ENCODE measurements at places on chromosomes 6 and 20.

DNA sequence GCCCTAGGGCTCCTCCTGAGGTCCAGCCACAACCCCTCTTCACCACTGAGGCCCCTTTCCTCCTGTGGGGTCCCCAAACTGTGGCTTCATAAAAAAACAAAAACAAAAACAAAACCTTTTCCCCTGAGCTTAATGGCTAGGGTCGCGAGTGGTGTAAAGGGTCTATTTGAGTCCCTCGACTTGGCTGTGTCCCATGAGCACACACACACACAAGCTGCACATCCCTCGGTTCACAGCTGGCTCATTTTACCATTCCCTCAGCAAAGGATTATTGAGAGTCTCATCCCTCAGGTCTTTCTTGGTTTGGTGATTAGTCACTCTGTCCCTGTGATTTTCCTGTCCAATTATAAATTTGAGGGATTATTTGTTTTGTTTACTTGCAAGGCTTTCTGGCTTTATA, 206.1 kb upstream of the SASH1 start:
- no peak for DNase-seq

GRCh38 chr6:24322924-24323323, 34.9 kb downstream of the DCDC2 start:
- DNase-seq = no peak

- DNase-seq = no peak
Observed at GRCh38 chr6:3425574-3425973, 31.3 kb downstream of the SLC22A23 start.

DNA sequence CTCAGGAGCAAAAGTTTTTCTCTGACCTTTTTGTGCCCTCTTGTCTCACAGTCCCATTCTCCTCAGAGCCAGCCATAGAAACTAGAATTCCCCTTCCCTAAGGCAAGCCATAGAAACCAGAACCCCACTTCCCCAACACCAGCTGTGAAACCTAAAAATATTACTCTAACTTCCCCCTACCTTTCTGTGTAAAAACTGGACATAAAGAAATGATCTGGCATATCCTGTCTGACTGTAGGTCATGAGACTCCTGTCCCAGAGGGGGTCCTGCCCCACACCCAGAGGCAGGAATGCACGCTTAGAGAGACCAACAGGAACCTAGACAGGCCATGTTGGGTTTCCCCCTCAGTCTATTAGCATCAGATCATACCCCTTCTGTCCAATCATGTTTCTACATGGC, 140.6 kb upstream of the SLC22A16 start:
- no peak for DNase-seq

- DNase-seq = no peak
Observed at GRCh38 chr6:112787371-112787770, 440.2 kb downstream of the RFPL4B start.

DNA sequence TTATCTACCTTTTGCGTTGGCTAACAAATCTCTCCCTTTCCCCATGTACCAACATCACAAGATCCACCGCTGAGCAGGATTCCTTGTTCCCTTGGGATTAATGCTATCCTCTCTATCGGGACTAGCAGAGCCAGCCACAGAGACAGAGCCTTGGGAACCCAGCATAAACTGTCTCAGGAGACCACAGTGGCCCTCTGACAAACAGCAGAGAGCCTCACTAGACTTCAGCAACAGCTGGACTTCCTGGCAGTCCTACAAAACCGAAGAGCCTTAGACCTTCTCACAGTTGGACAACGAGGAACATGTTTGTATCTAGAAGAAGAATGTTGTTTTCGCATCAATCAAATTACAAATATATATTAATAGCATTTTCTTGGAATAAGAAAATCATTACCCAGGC, 39.6 kb upstream of the POU5F1 start:
- no peak for DNase-seq

DNA sequence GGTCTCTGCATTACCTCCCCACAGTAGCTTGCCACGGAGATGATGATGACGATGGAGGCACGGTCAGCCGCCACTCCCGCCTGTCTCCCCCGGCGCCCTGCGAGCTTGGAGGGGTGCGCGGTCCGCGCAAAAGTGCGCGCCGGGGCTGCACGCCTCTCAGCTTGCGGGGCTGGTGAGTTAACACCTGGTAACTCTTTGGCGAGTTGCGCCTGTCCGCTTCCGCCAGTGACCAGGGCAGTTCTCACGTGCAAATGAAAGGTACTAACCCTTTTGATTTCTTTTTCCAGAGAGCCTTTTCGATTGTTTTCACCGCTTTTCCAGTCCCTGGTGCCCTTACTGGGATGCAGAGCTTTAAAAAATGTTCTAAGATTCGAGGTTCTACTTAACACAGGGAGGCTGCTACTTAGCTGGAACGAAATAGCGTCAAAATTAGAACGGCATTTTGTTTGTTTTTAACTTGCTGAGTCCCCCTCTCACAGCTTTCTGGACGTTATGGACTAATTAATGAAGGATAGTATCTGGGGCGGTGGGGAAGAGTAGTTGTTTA, 6.2 kb downstream of the GRIK2 start:
- no peak for DNase-seq

- no peak for DNase-seq
Observed at GRCh38 chr6:65155083-65155482, 551.9 kb downstream of the EYS start.

DNA sequence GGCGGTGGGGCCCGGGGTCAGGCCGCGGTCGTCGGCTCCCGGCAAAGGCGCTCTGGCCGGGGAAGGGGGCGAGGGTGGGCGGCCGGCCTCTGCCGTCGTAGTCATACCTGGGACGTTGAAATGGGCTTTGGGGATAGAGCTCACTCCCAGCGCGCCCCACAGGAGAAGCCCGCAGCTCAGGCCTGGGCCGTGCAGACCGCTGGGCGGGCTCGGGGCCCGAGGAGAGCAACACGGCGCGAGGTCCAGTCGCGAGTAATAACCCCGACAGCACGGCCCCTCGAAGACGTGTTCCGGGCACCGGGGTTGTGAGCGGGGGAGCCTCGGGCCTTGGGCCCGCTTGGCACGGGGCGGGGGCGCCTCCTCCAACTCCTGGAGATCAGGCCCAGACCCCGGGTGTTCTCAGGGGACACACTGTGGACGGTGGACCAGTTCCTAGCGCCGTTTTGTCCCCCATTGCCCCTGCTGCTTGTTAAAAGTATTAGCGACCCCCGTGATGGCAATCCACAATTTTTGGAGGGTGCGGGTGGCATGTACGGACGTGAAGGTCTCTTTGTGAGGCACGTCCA, 10.9 kb downstream of the FOXC1 start:
- no peak for DNase-seq

DNA sequence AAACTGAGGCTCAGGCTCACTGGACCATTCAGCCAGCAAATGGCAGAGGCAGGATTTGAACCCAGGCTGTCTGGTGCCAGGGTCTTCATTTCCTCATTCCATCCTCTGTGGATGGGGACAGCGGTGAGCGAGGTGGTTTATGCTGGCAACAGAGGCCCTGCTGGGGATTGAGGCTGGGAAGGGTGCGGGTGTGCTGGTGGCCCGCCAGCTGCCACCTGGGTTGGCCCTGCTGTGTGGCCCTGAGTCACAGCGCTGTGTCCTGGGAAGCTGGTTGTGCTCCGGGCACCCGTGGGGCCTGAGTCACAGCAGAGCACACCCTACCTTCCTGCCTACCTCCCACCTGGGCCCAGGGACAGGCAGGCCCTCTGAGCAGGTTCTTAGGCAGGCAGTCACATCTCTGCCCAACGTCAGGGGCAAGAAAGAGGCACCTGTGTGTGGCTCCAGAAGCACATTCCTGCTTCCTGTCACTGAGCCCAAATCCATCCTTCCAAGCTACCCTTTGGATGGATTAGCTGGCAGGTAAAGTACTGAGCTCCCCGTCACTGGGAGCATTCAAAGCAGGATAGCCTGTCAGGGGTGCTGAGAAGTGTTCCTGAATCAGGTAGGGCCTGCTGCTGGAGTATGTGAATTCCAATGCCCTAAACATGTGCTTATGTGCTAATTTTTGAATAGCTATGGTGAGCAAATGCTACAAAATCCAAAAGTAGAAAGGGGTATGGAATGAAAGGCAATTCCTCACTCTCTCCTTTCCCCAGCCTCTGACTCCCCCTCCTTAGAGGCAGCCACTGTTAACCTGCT, 53.9 kb downstream of the CEBPB start:
- DNase-seq = no peak

DNA sequence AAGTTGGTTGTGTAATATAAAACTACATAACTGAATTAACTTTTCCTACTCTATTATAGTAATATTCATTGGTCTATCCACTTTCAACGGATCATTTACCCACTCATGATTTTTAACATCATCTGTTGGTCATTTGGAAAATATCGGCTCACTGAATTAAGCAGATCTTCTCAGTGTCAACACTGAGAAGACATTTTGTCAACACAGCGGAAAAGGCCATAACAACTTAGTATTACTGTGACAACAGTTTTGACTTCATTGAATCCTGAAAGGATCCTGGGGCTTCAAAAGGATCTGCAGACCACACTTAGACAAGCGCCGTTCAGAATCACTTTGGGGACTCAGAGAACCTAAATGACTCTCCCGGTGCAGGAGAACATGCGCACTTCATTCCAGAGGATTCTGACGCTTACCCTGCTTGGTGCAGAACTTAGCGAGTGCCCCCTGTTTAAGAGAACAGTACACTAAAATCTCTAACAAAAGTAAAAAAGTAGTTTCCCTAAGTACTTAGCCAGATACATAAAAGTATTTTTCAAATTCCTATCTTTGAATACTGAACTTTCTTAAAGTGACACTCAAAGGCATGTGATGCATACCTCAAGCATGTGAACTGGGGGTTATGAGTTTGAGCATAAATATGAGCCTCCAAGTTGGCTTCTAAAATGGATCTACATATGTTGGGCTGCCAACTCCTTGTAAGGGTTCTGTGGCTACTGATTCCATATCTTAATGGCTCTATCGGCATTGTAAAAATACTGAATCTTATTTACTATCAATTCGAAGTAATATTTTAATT, 4.0 kb downstream of the ZBTB2 start:
- DNase-seq = no peak

DNA sequence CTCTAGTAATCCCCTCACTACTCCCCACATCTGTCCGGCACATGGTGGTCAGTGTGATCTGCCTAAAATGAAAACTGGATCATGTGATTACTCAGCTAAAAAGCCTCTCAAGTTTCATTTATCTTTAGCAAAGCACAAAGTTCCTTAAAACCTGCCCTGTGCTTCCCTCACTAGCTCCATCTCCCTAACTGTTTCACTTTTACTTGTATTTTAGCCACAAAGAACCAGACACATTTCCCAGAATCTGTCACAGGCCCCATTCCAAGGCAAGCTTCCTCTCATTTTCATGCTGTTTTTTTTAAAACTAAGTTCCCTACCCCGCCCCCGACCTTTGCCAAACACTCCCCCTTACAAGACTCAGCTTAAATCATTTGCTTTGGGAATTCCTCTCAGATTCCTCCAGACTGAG, 8.9 kb upstream of the IGF2R start:
- no peak for DNase-seq

GRCh38 chr20:57738484-57738883, 28.7 kb upstream of the PMEPA1 start:
- no peak for DNase-seq

GRCh38 chr6:40893021-40893420, 146.0 kb downstream of the UNC5CL start:
- DNase-seq = no peak

- DNase-seq = no peak
Observed at GRCh38 chr6:137155830-137156229, 17.6 kb downstream of the IL22RA2 start.

GRCh38 chr6:42120895-42121865, 21.2 kb downstream of the C6orf132 start:
- DNase-seq = no peak

DNA sequence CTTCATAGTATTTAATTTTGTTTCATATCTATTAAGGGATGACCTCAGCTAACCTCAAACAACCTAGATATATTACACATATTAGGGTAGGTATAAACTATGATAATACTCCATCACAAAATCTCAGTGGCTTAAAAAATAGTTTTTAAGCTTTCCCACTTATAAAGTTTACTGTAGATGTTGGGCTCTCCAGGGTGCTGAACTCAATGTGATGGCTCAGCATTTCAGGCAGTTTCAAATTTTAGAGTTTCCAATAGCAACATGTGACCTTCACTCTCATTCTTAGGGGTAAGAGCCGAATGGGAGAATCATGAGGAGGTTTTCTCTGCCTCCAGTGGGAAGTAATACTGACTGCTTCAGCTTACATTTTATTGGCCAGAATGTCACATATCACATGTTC, 357.3 kb downstream of the MEI4 start:
- DNase-seq = no peak

DNA sequence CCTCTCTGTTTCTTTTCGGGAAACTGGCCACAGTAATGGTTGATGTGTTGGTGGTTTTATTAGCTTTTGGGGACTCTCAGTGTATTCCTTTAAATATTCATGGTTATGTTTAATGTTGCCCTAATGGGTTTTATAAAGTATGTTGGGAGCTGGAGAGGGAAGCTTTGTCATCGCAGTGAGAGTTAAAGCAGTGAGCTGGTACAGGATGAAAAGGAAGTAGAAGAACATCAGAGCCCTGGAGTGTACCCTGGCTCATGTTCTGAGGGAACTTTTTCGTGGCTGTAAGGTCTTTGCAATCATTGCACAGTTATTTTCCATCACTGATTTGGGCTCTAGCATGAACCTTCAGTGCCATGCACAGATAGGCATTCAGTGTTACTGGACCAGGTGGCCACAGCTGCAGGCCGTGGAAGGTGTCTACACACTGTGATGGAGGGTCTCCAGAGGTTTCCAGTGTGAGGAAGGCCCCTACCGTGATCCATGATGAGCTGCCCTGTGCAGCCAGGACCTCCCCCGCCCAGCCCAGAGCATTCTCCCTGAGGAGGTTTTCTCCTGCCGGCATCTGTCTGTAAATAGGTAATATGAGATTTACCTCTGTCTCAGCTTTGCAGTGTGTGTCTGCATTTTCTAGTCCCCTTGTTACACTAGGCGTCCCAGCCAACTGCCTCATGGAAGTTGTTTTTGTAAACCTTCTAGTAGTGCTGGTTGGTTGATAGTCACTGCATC, 22.4 kb upstream of the TMEM217 start:
- no peak for DNase-seq

DNA sequence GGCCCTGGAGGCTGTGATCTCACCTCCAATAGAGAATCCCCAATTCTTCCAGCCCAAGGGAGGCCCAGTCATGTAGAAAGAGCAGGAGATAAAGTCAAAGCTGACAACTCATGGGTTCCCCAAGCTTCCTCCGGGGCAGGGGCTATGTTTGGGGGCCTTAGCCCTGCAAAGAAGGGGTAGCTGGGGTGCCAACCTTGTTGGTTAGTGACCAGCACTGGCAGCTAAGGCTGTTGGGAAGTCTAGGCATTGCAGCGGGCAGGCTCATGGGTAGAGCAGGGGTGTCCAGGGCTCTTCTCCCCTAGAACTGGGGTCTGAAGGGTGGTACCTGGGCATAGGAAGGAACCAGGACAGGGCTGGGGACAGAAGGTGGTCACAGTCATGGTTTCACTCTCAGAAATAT, 36.4 kb downstream of the TGM2 start:
- DNase-seq = no peak
